ENCODE measurements at places on chromosomes 5 and 9.

DNA sequence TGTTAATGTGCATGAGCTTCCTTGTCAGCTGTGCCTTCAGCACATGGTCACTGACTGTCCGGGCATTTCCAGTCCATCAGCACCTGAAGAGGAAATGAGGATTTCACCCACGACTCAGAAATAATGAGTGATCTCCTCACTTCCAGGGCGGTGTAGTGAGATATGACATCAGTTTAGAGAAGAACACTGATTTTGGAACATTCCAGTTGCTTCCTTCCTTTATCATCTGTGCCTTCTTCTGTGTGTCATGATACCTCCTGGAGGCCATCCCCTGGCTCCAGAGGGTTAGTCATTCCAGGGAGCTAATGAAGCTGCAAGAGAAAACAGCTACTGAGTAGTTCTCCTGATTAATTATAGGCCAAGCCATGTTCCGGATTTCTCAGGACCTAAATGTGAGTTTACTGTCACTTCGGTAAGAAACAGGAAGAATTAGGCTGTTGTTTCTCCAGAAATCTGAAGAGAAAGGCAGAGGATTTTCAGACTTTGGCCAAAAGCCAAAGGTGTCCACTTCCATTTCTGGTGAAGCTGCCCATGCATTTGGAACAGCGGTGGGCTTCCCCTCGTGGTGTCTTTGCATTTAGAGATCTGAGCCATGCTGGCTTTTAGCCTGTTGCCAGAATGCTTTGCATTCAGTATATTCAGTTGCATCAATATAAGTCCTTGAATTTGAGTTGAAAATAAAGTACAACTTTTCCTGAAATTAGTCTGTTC, 161.3 kb upstream of the OTULINL start:
- no peak for DNase-seq

DNA sequence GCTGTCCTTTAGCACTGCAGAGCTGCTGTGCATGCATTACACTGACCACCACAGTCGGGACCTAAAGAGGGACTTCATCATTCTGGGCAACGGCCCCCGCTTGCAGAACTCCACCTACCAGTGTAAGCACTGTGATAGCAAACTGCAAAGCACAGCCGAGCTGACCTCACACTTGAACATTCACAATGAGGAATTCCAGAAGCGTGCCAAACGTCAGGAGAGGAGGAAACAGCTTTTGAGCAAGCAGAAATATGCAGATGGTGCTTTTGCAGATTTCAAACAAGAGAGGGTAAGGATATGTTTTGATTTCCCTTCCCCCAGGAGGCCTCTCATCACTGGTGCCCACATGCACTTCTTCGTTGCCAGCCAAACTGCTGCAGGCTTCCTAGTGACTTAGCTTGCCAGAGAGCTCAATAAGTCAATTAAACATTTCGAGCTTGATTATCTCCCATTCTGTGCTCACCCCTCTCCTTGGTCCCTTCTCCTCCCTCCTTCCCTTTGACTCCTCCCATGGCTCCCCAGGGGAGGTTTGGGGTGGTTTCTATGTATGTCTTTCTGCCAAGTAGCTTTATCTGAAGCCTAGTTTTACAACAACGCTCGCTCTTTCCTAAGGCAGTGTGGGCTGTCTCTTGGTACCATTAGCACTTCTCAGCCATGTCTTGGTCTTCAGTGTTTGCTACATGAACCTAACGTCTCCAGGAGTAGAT, 66.7 kb downstream of the ZNF462 start:
- no peak for DNase-seq

GRCh38 chr9:19473605-19474004, 64.8 kb downstream of the ACER2 start:
- no peak for DNase-seq

DNA sequence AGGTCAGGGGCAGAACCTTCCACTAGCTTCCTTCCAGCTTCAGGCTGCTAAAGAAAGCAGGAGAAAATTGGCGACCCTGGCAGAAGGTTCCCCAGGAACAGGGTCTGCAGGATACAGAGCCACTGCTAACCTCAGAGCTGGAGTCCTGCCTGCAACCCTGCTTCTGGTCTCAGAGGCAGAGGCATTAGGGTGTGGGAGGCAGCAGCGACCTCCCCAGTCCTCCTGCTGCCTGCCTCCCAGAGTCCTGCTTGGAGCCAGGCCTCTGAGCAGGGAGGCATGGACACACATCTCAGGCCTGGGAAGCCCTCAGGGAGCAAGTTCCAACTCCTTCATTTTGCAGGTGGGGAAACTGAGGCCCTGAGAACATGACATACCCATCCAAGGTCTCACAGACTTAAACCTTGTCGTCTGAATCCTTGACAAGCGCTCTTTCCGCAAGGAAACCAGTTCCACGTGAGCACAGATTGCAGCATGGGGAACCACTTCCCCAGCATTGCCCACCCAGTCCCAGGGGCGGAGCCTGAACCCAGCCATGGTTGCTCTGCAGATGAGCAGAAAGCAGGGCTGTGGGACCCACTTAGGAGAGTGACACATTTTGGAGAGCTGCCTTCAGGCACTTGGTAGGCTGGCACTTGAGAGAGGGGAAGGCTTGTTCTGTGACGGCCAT, 28.2 kb upstream of the HAND1 start:
- DNase-seq, result no peak

- DNase-seq, result no peak
Measured at GRCh38 chr5:157290981-157291711, 25.2 kb downstream of the CYFIP2 start.

- no peak for DNase-seq
Measured at GRCh38 chr5:72204946-72205345, 97.7 kb downstream of the MAP1B start.

GRCh38 chr5:179120951-179121666, 60.9 kb downstream of the ZNF354C start:
- DNase-seq, result no peak

DNA sequence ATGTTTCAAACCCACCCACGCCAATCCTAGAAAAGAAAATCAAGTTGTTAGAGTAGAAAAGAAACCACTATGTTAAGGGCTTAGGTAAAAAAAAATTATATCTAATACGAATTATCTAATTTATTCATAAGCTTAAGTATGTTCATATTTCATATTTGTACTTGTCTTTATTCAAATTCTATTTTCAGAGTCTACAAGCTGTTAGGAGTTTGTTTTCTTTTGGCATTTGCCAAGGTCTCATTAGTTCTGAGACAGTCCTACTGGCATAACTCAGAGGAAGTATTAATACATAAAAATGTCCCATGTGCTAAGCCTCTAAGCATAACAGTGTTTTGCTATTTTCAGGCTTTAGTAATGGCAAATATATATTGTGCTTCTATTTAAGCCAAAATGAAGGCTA, 57.6 kb downstream of the STARD4 start:
- no peak for DNase-seq
